ENCODE measurements at places on chromosomes 1 and 21. TPM values are rescaled to one million over a fixed set of nuclear protein-coding genes. Genes with fewer than 3 reads are reported as not detected.
A peak's percentile ranks its signal among the peaks of the same experiment; 100 is the strongest.

The MMEL1 gene
- not detected for total RNA-seq

The FAM78B gene
- 0.64 TPM for total RNA-seq

The SPTA1 gene
- not detected for total RNA-seq

The PTTG1IP gene
- 36.6 TPM for total RNA-seq

DNA sequence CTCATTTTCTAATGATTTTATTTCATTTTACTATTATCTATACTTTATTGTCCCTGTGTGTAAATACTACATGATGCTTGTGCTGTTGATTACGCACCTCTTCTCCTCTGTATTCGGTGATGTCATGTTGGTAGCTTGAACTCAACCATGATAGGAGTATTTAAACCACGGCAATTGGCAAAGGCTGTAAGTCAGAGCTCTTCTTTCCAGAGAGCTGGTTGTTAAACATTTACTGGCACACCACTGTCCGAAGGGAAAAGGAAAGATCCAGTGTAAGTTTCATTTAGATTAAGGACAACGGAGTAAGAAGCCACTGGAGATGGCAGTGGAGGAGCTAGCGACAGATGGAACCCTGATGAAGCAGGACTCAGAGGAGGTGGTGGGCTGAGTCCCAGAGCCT lies 93.4 kb upstream of the KCNE2 start:
- H3K27ac ChIP-seq = no peak overlapping the region
- H3K4me3 ChIP-seq = no peak overlapping the region

- H3K4me3 ChIP-seq = peak overlapping the region; percentile 42
- H3K4me1 ChIP-seq = peaks cover 56% of the 10 kb centered on the region
- H3K27me3 ChIP-seq = no peaks in the 10 kb centered on the region
- peak overlapping the region; percentile 28 for H3K27ac ChIP-seq
- H3K36me3 ChIP-seq = peaks cover 2% of the 10 kb centered on the region
Measured at GRCh38 chr1:218347723-218348627, 2.8 kb downstream of the TGFB2 start.

DNA sequence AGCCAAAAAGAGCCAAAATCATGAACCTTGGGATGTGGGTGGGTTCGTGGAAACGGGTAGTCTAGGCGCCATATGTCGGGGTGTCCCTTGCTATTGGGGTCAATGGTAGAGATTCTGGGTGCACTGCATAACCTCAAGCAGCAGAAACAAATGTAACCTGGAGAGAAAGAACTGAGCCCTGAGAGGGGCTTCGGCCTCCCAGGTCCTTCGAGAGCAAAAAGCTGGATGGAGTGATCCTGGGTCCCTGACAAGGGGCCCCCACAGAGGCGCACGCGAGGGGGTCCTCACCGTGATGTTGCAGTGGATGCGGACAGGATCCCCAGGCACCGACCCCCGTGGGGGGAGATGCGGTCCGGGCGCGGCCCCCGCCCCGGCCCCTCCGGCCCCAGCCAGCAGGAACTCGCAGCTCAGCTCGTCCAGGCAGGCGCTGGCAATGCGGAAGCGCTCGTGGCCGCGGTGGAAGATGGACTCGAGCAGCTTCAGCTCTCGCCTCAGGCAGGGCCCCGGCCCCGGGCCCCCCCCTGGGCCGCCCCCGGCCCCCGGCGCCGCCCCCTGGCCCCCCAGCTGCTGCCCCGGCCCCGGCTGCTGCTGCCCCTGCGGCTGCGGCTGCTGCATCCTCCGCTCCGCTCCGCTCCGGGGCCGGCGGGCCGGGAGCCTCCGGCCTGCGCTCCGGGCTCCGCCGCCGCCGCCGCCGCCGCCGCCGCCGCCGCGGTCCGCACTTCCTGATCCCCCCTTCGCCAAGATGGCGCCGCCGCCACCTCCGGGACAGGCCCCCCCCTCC lies at the start of gene UBE2Q1:
Gene UBE2Q1 (minus strand): TSS at position 724 of the 781 bp plus-strand sequence. CDS start 109 bp downstream, at position 615.
- DNase-seq = peak; percentile 53
- H3K4me3 ChIP-seq = peak within 1 kb of the TSS; percentile 95
- peaks cover 45% of the 10 kb centered on the region for H3K36me3 ChIP-seq
- peak within 1 kb of the TSS; percentile 91 for H3K27ac ChIP-seq
- H3K4me1 ChIP-seq = peaks cover 35% of the 10 kb centered on the region

- H3K36me3 ChIP-seq = peaks cover 6% of the 10 kb centered on the region
- peak overlapping the region; percentile 90 for H3K27ac ChIP-seq
- no peaks in the 10 kb centered on the region for H3K27me3 ChIP-seq
- DNase-seq = peak; percentile 57
Measured at GRCh38 chr1:25820247-25821111, 725 bp downstream of the MTFR1L start.

Data from activated B cell treated with CpG ODN at 0.5 μM for 24 hours (primary cell).